ENCODE measurements at places on chromosomes 6 and 20. TPM values are rescaled to one million over a fixed set of nuclear protein-coding genes. Genes with fewer than 3 reads are reported as not detected.

GRCh38 chr6:156840606-156841005 lies 63.4 kb downstream of the ARID1B start:
- no peak for DNase-seq

TSPO2 gene
- total RNA-seq: not detected

- DNase-seq: no peak
These were observed 66.9 kb downstream of the FAXC start for GRCh38 chr6:99282479-99283062.

- DNase-seq: no peak
These were observed 26.7 kb upstream of the COL10A1 start for GRCh38 chr6:116152620-116153019.

ZHX3 gene
- 7.5 TPM for total RNA-seq

MYB gene
- total RNA-seq: 5.1 TPM

DNA sequence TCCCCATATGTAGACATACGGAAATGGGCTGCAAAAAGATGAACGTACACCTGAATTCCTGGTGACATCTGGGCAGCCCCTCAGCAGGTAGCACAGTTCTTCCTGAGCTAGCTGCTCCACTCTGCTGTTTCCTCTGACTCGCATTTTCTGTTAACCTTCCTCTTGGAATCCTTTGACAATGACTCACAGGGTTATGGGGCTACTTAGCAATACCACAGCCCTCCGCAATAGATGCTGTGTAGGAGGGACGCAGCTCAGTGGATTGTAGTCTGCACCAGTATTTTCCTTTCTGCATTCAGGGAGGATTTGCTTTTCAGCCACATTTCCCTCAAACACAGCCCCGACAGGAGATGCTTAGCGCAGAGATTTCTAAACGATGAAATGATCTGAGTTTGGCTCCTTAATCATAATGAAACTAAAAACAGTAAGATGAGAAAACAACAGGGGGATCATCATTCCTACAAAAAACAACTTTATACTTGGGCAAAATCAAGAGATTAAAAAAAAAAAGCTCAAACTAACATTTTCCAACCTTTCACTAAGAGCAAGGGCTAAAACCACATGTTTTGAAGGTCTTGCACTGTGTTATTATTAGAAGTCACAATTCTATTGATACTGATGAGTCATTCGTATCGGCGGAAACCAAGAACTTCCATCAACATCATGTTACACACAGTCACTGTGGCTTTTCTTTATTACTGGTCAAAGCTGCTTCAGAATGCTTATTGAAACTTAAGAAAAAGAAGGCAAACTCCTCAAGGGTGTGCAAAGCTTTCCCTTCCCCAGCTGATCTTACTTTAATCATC lies 12.2 kb downstream of the BACH2 start:
- DNase-seq: no peak

DNA sequence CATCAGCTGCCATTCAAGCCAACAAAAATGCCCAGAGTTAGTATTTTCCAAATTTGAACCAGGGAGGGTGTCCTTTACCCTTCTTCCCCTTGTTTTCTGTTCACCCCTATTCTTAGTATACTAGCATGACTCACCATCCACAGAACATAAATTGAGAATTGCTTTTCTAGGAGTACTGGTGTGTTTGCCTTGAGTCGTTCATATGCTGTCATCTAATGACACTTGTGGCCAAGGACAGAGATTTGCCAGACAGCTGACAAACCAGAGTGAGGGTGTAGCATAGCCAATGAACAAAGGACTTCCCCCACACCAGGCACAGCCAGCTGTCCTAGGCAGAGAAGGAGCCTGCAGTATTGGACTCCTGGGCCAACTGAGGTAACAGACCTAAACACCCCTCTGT lies 62.2 kb downstream of the FILIP1 start:
- DNase-seq: no peak

GRCh38 chr6:144416773-144417172 lies 131.6 kb downstream of the UTRN start:
- DNase-seq: no peak

LY6G6F gene
- not detected for total RNA-seq

GRCh38 chr6:1608222-1609040 lies 1.3 kb upstream of the FOXC1 start:
- no peak for DNase-seq

DNA sequence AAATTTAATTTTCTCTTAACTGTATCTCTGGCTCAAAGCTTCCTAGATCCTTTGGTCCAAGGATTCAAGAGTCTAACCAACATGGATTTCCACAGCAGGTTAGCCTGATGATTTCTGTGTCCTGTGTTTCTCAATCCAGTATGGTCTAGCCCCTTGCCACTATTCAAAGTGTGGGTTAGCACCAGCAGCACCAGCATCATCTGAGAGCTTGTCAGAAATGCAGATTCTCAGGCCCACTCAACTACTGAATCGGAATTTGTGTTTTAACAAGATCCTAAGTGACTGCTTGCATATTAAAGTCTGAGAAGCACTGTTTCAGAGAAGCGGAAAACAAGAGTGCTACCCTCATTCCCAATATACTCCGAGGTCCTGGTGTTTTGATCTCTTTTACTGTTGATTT lies 133.8 kb upstream of the PRDM1 start:
- DNase-seq: no peak

DNA sequence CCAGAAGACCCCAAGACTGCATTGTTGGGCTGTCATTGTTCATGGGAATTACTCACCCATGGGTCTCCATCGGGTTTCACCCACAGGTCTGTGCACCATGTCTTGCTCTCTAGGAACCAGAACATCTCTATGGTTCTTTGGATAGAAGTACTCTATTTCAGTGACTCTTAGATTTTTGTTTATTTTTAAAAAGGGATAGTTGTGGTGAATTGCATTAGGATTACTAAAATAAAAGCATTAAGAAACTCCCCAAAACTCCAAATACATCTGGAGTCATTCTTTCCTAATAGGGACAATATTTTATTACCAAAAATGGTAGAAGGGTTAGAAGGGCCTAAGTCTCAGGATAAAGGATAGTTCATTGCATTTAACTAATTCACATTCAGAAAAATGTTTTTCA lies 166.9 kb upstream of the TNFAIP3 start:
- no peak for DNase-seq

SAMD3 gene
- total RNA-seq: 1.2 TPM

TAF4 gene
- total RNA-seq: 31.0 TPM

PSORS1C2 gene
- 0.78 TPM for total RNA-seq

NT5E gene
- 0.81 TPM for total RNA-seq

All from WTC11 (cell line).